CD4-positive, alpha-beta T cell treated with Interleukin-6 for 4 hours (primary cell): ENCODE measurements at places on chromosomes 5 and 9.

- DNase-seq = no peak
These were observed 65.2 kb upstream of the PTGER4 start for GRCh38 chr5:40614466-40614865.

DNA sequence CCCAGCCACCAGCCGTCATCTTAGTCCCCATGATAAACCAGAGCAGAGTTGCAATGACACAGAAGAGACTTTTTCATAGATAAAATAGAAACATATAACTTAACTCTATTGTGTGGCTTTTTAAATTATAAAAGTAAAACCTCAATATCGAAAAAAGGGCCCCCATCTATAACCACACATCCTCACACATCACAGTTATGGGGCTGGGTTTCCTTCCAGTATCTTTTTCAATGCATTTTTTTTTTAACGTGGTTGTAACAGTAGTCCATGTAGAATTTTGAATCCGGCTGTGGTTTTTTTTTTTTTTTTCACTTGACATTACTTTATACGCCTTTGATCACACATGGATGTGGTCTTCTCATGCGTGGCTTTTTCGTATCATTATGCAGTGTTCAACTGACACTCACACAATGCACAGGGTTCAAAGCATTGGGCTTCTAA is 77.4 kb downstream of the CFAP77 start:
- no peak for DNase-seq

DNA sequence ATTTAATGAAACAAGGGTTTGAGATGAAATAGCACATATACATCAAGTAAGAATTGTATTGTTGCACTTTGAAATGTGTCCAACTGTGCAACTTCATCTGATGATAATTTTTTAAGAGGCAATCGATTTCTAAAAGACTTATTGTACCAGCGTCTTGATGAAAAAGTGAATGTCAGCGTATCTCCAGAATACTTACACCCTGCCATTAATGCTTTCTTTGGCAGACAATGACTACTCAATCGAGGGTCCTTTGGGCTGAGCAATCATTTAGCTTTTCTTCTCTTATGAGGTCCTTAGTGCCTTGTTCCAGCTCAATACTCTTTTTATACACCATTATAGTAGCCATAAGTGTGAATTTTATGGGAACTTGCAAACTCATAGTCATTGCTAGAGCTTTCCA is 4.7 kb downstream of the TLE1 start:
- no peak for DNase-seq

DNA sequence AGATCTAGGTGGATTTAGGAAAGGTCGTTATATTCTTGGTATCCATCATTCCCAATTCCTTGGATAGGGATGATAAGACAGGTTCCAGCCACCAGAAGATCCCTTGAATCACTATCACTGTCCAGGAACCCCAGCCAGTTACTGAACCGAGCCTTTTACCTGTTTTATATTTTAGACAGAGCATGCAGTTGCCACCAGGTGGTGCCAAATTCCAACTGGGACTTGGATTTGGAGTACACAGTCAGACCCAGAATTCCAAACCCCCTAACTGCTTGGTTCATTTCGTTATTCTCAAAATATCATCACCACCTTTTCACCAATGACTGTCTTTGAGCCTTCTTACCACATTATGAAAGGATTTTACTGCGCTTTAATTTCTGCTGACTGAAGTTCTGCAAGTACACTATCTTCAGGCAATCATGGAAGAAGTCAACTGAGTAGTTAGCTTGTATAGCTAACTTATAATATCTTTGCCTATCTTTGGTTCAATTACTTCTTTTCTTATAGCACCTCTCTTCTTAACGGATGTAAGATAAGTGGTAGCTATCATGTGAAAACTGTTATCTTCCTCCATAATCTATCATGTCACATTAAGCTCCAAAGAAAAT is 191.8 kb downstream of the PRR16 start:
- no peak for DNase-seq

DNA sequence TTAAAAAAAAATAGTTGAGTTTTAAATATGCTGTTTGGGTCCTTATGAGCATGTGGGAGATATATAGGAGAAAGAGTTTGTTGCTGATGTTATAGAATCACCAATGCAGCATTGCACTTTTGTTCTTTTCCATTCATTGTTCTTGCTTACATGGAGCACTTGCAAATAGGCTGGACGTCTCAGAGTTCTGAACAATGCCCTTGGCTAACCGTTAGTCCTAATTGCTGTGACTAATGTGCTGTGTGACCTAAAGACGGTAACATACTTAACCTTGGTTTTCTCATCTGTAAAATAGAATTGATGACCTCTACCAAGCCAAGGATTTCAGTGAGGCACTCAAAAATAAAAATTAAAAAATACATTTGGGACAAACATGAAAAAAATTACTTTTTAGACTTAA is 29.8 kb downstream of the PIK3R1 start:
- no peak for DNase-seq

GRCh38 chr5:88743231-88743834 is 139.7 kb downstream of the MEF2C start:
- no peak for DNase-seq

DNA sequence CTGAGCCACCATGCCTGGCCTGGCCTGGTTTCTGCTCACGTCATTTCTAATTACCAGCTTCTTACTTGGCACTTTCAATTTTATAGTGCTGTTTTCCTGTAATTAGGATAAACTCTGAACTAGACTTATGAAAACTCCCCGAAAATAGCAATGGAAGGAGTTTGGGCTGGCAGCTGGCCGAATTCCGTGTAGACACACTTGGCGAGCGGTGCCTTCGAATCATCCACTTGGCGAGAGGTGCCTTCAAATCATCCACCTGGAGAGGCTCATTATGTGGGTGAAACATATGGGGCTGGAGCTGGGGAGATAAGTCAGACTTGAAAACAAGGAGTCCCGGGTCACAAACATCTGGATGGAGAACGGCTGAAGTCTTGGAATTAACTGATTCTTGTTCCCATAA is 203.7 kb downstream of the ROR2 start:
- DNase-seq = no peak

- no peak for DNase-seq
These were observed 114.6 kb downstream of the GABRB2 start for GRCh38 chr5:161431963-161432362.

GRCh38 chr9:111812337-111812736 is 17.6 kb upstream of the SHOC1 start:
- no peak for DNase-seq

GRCh38 chr9:34190996-34191892 is 12.4 kb downstream of the UBAP1 start:
- DNase-seq = no peak

- DNase-seq = no peak
These were observed 121.2 kb upstream of the RANBP3L start for GRCh38 chr5:36422952-36423351.

DNA sequence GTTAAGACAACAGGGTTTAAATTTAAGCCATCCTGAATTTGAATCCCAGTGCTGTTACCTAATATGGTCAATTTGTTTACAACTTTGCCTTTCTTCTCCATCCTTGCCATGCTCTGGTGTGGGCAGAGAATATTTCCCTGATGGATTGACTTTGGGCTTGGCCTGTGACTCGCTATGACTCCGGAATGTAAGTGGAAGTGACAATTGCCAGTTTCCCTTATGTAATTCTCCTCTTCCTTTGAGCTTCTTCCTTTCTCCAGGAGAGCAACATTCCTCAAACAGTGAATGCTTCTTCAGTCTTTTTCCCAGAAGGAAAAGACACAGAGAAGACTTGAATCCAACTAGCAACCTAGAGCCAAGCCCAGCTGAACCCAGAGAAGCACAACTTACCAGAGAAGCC is 159.1 kb downstream of the LURAP1L start:
- no peak for DNase-seq

GRCh38 chr9:97908705-97909104 is 13.6 kb downstream of the TRMO start:
- DNase-seq = no peak

- no peak for DNase-seq
These were observed 2.6 kb downstream of the RNF44 start for GRCh38 chr5:176534640-176535039.

- peak; percentile 55 for DNase-seq
These were observed 54.7 kb upstream of the SARDH start for GRCh38 chr9:133792721-133793470.

- DNase-seq = no peak
These were observed 56.8 kb downstream of the PRELID2 start for GRCh38 chr5:145778144-145778900.

DNA sequence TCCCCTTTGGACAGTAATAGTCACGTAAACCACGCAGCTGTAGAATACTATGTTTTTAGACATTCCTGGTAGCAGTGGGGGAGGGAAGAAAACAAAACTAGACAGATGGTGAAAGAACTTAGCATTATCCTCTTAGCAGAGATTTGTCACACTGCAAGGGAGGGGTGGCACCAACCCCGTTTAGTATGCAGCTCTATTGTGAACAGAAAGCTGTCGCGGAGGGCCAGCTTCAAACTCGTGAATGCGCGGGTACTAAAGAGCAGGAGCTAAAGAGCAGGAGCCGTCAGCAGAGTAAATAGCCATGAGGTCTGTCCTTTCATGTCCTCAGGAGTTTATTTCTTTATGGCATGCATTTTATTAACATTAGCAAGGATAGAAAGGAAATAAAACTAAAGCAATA is 141.9 kb upstream of the SLC12A2 start:
- DNase-seq = no peak

DNA sequence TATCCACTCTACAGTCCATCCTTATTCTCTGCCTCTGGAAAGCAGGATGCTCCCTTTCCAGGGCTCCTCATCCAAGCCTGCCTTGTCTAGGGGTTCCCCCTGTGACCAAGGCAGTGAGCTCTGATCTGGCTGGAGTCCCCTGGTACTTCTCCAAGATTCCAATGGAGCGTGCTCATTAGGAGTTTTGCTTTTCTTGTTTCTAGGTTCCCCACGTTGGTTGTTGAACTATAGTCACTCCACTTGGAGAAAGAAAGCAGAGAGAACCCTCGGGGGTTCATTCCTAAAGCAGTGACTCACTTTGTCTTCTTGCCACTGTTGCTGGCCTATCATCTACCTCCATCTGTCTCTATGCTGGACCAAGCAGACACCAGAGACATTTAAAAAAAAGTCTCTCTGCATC is 192.6 kb downstream of the TLE4 start:
- DNase-seq = no peak
